ENCODE measurements at places on chromosomes 6 and 20.

DNA sequence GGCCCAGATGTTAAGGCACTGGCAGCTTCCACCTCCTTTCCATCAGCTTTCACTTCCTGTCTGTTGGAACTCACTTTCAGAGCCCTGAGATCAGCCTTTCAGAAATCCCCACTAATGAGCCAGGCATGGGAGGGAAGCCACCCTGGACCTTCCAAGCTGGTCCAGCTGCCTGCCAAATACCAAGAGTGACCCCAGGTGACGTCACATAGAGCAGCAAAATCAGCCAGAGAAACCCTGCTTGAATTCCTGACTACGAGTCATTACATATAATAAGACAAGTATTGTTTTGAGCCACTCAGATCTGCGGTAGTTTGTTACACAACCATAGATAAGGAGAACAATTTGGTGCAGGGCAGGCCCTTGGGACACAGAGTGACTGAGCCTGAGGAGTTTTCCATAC, 556.0 kb upstream of the JAG1 start:
- no peak for DNase-seq

DNA sequence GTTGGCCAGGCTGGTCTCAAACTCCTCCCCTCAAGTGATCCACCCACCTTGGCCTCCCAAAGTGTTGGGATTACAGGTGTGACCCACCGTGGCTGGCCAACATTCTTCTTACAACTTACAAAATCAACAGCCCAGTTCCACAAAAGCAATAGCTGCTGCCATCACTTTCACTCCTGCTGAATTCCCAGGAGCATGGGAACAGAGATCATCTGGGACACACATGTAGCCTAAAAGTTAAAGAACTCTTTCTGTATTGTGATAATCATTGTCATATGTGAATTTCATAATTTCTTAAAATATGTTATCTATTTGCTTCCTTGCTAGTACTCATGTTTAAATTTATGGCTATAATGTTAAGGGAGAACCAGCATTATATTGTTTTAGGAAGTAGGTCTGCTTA, 51.7 kb downstream of the NCOA6 start:
- DNase-seq, result no peak

GRCh38 chr20:44089987-44090674, 96.9 kb downstream of the JPH2 start:
- DNase-seq, result no peak

DNA sequence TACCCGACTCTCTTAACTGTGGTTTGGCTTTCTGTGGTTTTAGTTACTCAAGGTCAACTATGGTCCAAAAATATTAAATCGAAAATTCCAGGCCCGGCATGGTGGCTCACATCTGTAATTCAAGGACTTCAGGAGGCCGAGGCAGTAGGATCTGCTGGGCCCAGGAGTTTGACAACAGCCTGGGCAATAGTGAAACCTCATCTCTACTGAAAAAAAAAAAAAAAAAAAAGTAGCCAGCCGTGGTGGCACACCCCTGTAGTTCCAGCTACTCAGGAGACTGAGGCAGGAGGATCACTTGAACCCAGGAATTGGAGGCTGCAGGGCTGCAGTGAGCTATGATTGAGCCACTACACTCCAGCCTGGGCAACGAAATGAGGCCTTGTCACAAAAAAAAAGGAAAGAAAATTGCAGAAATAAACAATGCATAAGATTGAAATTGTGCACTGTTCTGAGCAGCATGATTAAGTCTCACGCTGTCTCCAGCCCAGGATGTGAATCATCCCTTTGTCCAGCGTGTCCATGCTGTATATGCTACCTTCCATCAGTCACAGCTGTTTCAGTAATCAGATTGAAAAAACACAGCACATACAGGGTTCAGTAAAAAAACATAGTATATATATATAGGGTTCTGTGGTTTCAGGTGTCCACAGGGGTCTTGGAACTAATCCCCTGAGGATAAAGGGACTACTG, 40.7 kb downstream of the RGS17 start:
- no peak for DNase-seq

DNA sequence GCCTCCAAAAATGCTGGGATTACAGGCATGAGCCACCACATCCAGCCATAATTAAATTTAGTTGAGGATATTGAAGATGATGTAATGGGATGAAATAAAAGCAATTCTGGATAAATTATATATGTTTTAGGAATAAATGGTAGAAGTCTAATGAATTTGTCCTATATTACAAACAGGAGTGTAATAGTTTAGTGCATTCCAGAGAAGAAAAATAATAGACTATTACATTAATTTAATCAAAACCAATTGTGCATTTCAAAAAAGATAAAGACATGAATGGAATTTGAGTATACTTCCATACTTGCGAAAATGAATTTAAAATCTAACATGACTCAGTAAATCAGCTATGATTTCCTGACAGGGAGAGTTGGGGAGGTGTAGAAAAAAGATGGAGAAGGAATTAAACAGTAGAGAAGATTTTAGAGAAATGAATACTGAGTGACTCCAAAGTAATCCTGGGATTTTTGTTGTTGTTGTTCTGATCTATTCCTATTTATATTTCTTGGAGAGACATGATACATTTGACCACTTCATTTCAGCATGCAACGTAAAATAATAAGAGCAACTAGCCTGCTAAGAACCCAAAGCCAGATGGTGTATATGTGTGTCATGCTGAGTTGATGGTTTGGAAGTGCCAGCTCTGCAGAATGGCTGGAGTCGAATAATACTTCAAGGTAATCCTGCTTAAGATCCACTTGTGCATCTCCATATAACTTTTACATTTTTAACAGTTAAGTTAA, 67.4 kb downstream of the AIG1 start:
- DNase-seq, result no peak

- DNase-seq, result no peak
Observed at GRCh38 chr20:18187020-18187419, 49.4 kb downstream of the KAT14 start.

DNA sequence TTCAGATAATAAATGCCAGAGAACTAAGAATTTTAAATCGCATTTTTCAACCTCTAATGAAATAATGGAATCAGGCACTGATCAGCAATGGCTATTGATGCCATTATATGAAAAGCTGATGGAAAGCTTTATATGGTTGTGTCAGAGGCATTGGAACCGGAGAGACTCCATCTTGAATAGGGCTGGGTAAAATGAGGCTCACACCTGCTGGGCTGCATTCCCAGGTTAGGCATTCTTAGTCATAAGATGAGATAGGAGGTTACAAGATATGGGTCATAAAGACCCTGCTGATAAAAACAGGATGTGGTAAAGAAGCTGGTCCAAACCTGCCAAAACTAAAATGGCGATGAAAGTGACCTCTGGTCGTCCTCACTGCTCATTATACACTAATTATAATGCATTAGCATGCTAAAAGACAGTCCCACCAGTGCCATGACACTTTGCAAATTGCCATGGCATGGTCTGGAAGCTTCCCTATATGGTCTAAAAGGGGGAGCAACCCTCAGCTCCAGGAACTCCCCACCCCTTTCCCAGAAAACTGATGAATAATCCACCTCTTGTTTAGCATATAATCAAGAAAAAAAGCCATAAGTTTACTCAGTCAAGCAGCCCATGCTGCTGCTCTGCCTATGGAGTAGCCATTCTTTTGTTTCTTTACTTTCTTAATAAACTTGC, 40.2 kb upstream of the CD83 start:
- DNase-seq, result no peak

DNA sequence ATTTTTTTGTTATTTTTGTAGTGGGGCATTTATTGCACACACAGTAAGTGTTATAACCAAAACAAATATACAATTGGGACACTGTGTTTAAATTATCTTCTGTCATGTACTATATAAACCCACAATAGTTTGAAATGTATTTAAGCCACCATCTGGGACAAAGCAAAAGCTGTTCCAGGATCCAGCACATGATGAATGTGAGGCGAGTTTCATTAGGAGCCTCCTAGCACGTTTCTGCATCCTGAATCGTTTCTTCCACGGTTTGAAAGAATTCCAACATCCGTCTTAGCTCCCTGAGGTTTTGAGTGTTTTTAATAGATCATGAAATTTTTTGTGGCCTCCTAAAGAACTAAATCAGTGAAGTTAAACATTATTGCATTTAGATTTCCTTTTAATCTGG, 65.8 kb downstream of the EYA4 start:
- DNase-seq, result no peak

- DNase-seq, result no peak
Observed at GRCh38 chr6:144162977-144163376, 12.7 kb downstream of the STX11 start.

DNA sequence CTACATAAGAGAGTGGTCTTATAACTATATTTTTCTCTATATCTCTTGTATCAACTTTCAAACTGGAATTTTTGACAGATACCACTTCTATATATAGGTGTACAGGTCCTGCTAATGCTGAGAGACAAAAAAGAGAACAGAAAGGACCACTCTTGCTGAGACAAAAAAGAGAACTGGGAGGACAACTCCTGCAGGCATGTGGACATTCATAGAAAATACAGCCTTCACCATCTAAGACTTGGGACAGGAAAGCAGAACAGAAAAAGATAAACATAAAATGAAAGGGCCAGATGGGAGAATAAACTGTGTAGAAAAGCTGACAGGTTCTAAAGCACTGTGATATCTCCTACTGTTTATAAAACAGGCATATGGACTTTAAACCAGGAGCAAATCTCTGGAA, 541.0 kb upstream of the ADGRB3 start:
- no peak for DNase-seq

Data from nephron progenitor cell (in vitro differentiated cells).